ENCODE measurements at places on chromosomes 6 and 20.

DNA sequence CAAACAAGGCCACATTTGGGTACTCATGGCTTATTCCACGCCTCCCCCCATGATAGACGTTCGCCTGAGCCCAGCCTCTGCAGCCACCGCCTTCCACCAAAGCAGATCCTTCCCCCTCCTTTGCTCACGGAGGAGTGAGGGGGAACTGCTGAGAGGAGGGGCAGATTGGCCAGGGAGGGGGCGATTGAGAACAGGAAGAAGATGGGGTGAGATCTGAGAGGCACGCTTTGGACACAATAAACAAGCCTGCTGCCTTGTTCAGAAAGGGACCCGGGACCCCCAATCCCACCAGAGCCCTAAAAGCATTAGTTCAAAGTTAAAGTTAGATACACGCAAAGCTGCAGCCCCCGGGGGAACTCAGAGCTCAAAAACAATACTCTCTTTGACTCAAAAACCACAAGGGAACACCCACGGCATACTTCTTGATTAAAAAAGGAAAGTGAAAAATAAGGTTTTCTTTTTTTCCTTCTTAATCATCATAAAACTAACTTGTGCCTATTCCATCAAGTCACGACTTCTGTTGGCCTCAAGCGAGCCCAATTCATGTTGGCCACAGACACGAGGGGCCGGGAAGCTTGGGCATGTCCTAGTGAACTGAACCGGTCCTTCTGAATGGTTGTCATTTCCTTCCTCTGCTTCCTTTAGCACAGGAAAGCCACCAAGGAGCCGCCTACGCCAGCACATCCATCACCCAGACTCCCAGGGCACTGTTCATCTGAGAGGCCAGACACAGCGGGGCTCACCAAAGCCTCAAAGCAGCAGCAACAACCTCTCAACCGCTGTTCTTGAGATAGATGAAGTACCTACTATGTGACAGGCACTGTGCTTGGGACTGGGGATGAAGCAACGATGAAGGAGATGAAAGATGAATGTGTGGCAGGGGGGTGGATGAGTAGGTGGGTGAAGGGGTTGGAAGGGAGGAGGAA lies 44.7 kb downstream of the NFATC2 start:
- peak; percentile 59 for DNase-seq

DNA sequence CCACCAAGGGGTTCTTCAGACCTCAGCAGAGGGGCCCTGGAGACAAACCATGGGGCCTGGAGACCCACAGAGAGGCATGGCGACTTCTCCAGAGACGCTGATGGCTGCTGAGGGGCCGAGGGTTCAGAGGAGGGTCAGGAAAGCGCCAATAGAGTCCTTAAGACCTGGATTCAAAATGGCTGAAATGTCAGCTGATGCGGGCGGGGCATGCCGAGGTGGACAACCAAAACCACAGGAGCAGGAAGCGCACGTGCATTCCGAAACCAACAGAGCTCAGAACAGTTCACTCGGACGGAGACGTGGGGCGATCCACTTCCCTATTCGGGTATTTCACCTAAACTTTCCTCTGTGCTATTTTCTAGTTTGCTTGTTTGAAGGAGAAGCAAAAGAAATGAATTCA lies 99.9 kb upstream of the RIN2 start:
- no peak for DNase-seq

DNA sequence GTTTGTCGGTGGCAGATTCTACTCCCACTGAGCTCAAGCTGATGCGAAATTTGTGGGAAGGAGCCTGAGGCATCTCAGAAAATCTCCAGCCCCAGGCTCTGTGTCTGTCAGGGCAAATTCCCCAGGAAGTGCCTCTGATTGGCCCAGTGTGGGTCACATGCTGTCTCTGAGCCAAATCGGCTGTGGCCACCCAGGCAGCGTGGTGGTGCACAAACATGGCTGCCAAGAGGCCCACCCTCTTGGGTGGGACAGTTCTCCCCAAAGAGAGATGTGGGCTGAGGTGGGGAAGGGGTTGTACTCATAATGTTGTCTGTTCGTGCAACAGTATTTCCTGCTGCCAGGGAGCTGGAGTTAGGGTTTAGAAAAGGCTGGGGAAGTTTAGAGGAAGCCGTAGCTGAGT lies 130.6 kb downstream of the BMP7 start:
- DNase-seq: no peak

DNA sequence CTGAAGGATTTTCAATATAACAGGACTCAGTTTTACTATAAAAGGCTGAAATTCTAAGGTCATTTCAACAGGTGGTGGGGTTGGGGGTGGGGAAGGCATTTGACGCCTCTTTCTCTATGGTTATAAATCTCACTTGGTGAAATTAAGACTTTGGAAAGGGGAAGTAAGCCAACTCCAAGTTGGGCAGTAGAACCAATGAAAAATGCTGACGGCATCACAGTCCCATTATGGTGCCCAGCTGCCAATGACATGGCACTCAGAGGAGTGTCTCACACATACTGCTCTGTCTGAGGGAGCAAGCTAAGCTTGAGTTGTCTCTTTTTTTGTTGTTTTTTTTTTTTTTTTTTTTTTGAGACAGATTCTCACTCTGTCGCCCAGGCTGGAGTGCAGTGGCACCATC lies 4.7 kb downstream of the SLC16A10 start:
- no peak for DNase-seq

- no peak for DNase-seq
Measured at GRCh38 chr20:57266291-57267157, at the start of gene BMP7. Gene BMP7, minus strand, starts transcription at chr20:57266641. Its CDS starts 519 bp downstream, at chr20:57266122.

DNA sequence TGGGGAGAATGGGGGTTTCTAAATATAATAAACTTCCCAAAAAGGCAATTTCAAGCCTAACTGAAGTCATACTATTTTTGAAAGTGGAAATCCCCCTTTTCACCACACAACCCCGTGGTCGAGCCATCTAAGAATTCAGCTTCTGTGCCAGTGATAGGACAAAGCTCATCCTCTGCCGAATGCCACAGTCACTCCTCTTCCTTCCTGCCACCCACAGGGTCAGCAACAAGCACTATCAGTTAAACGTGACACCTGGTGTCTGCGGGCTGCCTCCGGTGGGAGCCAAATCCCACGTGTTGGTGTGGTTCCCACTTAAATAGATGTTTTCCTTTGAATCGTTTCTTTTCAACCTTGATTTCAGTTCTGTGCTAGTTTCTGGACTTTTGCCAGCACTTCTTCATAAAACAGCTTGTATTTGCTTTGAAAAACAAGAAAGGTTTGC lies 60.7 kb downstream of the TNFAIP3 start:
- DNase-seq: peak; percentile 68

Measured in CD4-positive, alpha-beta T cell treated with Interleukin-17A for 4 hours (primary cell).